CD4-positive, alpha-beta T cell treated with Interferon gamma for 1 hour (primary cell): ENCODE measurements at places on chromosomes 1 and 21.
A peak's percentile ranks its signal among the peaks of the same experiment; 100 is the strongest.

DNA sequence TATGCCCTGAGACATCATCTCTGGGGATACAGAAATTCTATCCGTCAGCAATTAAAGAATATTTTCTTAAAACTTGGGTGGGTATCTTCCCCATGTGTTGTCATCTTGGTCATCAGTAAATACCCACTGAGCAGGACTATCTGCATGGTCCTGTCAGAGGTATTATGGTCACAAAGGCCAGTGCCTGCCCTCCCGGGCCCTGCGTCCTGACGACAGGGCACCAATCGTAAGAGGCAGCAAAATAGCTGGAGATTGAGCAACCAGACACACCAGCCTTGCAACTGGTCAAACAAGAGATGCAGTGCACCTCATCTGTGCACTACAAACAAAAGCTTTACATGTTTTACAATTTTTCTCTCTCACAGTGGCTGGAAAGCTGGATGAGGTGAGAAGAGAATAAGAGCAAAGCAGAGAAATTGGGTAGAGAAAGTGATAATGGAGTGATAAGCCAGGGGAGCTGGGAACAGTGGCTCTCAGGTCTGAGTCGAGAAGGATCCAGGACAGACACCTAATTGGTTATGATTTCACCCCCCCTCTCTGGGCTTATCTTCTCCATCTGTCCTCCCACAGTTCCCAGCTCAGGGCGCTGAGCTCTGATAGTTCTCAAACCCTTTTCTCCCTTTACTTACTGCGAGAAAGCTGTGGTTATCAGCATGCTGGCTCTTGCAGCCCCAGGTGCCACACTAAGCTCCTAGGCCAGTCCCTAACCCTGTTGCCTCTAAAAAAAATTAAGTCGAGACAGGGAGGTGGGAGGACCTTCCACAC, 8.8 kb upstream of the SRP9 start:
- DNase-seq, result no peak

- DNase-seq, result no peak
Measured at GRCh38 chr1:85888921-85889320, 180.7 kb upstream of the ZNHIT6 start.

DNA sequence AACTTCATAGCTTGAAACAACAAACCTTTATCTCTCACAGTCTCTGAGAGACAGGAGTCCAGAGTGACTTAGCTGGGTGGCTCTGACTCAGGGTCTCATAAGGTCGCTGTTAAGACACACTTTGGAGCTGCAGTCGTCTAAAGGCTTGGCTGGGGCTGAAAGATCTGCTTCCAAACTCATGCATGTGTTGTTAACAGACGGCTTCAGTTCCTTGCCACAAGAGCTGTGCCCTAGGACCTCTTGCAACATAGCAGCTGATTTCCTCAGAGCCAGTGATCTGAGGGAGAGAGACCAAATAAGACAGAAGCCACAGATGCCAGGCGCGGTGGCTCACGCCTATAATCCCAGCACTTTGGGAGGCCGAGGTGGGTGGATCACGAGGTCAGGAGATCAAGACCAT, 176.8 kb downstream of the DISC1 start:
- peak; percentile 33 for DNase-seq

DNA sequence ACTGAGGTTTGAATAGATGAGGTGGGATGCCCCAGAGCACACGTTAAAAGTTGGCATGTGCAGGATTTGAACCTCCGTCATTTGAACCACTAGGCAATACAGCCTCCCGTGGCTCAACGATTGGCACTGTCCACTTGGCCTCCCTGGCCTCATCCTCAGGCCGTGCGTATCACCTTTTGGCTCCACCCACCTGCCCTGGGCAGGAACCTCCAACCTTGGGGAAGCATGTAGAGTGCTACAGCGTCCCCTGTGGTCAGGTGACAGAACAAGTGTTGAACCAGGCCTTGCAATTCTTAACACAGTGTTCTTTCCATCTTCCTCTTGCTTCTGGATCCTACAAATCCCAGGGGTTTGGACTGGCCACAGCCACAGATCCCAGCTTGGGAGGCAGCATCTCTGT, 112.6 kb downstream of the PAX7 start:
- no peak for DNase-seq

- DNase-seq, result no peak
Measured at GRCh38 chr1:213939888-213940287, 47.9 kb upstream of the PROX1 start.

DNA sequence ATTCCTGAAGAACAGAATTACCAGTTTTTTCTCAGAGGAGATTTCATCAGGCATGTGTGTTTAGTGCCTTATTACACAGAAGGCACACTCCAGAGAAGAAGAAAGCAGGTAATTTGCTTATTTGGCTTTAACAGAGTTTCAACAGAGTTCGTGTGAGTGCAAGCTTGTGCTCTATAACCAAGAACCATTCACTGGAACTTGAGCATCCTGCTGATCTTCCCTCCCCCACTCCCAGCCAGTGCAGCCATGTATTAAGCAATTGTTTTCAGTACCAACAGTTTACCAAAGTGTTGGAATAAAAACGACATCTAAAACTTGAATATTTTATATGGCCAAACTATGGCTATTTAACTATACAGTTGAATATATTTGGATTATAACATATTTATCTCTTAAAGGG, 4.3 kb downstream of the MGST3 start:
- DNase-seq, result no peak

DNA sequence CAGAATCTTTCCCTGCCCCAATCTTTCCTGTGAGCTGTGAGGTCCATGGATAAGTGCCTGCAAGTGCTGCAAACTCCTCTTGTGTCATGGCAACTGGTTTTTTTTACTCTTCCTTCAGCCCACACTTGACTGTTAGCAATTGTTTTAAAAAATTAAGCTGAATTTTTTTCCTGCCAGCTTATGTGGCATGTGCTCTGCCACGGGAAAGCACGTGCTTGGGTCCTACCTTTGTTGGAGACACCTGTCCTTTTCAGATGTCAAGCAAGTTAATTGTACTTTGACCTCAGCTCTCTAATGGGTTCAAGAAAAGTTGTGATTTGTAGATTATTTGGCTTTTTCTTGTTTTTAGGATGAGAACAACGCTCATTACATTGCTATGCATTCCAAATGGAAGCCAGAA, 398.5 kb downstream of the NUF2 start:
- DNase-seq, result no peak

GRCh38 chr1:21206117-21206516, 29.4 kb upstream of the EIF4G3 start:
- no peak for DNase-seq

DNA sequence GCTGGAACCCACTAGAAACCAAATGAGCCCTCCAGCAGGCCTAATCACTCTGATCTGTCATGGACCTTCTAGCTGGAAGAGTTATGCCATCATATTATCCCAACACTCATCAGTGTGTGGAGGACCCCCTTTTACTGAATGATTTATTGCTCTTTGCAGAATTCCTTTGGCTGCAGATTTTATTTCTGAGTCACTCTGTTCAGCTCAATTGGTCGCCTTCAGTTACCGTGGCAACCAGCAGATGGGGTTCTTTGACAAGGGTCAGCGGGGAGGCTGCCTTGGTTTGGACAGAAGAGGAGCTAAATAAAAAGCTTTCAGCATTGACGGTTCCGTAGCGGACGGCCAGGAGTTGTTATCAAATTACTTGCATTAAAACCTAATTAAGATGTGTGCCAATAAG, 220.1 kb downstream of the SDCCAG8 start:
- no peak for DNase-seq

DNA sequence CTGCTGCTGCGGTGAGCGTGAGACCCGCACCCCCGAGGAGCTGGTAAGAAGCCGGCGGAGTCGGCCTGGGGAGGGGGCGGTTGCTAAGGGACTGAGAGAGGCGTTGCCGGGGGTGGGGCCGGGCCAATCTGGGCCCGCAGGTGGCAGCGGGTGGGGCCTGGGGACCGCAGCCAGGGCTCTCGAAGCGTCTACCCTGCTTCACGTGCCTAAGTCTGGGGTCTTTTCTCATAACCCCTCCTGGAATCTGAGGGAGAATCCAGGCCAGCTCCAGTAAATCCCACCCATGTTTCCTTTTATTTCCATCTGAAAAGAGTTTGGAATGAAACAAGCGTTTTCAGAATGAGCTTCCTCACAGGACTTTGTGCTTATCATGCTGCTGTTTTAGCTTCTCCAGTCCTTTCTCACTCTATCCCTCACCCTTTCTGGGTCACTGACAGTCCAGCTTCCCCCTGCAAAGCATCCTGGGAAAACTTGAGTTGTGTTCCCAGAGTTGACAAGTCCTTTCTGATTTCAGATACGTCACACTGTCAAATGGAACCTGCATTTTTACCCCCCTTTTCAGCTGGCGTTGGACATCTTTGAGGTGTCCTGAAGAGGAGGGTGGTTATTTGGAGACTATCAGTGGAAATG, 431 bp downstream of the CLCN6 start:
- peak; percentile 25 for DNase-seq

GRCh38 chr1:116832308-116832931, 77.3 kb upstream of the PTGFRN start:
- no peak for DNase-seq

DNA sequence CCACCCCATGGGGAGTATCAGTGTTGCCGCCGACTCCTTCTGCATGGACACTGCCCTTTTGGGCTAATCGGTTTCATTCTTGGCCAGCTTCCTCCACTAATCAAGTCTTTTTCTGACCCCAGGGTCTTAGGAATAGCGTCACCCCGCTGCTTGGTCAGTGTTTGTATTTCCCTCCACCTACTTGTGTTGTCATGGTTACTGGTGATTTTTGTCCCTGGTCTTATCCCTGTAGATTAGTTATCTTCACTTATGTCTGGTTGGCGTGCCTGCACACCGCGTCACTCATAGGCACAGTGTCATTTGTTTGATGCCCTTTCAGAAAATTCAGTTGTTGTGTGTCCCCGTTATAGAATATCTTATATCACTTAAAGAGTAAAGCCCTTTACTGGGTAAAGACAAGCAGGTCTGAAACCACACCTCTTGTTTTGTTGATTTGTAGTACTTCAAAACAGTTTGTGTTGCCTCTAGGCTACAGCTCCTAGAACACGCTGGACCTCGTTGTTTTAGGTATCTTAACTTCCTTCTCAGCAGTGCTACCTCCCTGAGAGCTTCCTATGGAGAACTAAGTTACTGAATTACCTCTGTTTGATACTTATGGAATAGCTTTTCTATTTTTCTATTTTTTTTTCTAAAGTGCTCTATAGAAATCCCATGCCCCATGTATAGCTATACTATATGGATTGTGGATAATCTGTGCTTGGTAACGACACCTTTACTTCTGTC, 868 bp downstream of the PPP1R12B start:
- DNase-seq, result peak; percentile 21

GRCh38 chr1:50724626-50725286, 235.3 kb downstream of the FAF1 start:
- no peak for DNase-seq

DNA sequence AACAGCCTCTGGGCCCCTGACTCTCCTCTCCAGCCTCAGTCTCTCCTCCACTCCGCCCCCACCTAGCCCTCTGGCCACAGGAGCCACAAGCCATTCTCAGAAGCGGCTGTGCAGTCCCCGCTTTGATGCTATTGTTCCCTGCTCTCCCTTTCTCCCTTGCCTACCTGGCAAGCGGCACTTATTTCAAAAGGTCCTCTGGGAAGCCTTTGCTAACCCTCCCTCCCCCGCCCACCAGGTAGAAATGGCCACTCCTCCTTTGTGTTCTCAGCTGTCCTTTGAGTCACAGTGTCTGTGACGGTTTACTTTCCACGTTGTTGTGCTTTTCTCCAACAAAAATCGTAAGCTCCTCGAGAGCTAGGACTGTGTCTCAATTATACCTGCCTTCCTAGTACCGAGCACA, 338.4 kb upstream of the PROX1 start:
- DNase-seq, result no peak

- no peak for DNase-seq
Measured at GRCh38 chr1:70090141-70090540, 115.2 kb downstream of the LRRC40 start.

- DNase-seq, result no peak
Measured at GRCh38 chr1:118963456-118964430, 24.4 kb downstream of the TBX15 start.

- peak; percentile 44 for DNase-seq
Measured at GRCh38 chr21:44293551-44294231, 6.2 kb upstream of the PFKL start.

DNA sequence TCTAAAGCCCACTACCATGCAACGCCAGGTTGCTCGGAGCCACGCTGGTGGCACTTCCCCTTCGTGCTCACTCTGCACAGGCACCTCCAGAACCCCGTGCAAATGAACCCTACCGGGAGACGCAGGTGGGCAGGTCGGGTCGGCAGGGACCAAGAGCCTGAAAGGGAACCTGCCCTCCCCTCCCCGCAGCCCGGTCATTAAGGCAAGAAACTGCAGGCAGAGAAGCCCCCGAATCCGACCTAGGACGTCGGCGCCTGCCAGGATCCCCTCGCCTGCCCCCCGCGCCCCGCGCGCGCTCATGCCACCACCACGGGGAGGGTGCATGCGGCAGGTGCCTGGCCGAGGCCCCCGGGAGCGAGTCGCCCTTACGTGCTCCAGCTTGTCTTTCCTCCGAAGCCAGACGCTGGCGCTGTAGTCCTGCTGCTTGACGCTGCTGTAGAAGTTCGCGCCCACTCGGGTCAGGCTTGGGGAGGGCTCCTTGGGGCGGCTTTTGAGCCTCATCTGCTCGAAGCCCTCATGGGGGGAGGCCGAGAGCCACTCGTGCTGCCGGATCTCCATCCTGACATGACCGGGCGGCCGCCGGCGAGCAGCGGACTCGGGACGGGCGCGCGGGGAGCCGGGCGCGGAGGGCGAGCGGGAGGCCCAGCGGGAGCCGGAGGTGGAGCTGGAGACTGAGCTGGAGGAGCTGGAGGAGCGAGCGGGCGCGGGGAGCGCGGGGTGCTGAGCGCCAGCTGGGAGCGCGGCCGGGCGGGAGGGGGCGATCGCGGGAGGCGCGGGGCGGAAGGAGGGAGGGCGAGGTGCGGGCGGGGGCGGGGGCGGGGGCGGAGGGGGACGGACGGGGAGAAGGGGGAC, 552 bp downstream of the PLD5 start:
- no peak for DNase-seq

DNA sequence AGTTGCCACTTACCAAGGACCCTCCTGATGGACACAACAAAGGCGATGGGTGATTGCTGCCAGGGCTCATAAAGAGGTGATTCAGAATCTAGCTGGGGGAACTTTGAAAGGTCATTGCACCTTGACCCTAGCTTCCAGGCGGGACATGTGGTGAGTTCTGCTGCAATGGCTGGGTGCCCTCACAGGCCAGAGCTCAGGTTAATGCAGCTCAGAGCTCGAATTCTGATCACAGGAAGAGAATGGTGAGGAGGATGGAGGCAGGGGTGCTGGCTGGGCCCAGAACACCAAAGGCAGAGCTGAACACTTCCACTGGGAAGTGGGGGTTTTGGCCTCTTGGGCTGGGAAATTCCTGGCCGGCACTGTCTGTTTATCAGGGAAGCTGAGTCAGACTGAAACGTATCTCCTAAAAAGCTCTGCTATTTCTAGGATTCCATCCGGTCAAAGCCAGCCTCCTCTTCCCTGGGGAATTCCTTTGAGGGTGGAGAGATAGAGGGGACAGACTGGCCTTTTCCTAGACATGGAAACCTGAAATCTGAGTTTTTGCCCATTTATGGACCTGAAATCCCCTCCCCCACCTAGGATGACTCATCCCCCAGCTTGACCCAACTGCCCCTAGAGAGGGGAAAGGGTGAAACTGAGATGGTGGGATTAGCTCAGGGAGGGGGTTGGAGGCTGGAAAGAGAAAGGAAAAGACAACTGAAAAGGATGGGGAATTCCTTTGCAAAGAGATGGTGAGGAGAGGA, 27.2 kb downstream of the NUAK2 start:
- DNase-seq, result no peak
